ENCODE measurements at places on chromosomes 6 and 20. TPM values are rescaled to one million over a fixed set of nuclear protein-coding genes. Genes with fewer than 3 reads are reported as not detected.

The PSORS1C2 gene
- polyA plus RNA-seq, result 0.14 TPM

GRCh38 chr20:49813305-49813974 is 812 bp downstream of the SLC9A8 start:
- DNase-seq, result no peak

DNA sequence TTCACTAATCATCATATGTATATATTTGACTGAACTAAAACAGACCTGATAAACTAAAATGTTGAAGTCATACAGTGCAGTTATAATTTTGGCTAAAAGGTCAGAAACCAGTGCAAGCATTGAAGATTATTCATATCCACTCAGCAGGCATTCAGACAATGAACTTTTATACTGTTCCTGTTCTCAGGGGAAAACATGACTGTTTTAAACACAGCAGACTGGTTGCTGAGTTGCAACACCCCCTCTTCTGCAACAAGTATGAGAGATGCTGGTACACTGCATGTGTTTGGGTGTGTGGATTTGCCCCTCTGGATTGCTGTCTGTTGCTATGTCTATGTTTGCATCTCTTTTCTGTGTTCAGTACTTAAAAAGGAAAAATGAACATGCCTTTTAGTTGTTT is 206.8 kb downstream of the EYA4 start:
- no peak for DNase-seq

DNA sequence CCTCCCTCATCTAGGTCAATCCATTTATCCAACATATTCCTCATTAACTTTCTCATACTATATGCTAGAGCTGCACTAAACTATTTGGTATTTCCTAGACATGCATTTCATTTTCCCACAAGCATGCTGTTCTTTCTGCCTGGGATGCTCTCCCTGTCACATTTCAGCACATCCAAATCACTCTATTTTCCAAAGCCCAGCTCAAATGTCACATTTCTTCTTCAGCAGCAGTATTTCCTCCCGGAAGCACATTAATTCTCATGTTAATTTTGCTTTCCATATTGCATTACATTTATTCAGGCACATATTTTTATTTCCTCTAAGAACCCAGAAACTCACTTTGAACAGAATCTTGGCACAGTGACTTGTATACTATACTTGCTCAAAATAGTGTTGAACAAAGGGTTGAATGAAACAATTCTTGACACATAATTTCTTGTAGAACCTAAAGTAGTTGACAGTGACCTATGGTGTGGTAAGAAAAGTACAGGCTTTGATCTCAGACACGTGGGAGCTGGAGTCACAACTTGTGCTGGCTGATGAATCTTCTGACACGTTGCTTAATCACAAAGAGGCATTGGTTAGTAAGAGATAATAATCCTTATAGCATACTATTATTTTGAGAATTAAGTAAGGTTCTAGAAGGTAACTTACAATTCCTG is 30.8 kb upstream of the CD2AP start:
- DNase-seq, result no peak

DNA sequence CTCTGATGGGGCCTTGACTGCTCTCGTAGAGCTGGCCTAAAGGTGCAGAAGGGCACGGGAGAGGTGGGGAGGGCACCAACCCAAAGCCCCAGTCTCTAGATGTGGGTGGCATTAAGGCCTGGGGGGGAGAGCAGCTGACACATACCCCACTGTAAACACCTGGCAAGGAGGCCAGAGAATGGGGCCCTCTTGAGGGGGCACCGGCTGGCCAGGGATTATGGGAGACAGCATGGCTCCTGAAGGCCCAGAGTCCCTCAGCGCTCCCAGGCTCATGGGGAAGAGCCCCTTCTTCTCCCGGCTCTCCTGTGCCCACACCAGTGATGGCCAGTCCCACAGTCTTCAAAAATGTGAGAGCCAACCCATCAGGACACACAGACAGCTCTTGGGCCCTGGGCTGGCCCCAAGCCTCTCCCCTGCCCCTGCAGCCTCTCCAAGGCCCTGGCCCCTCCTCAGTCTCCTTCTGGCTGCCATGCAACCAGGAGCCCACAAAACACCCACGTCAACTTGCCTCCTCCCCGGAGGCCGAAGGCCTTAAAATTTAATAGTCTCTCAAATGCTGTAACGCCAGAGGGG is 58.2 kb upstream of the FOXP4 start:
- no peak for DNase-seq

The TEAD3 gene
- 54.5 TPM for polyA plus RNA-seq

GRCh38 chr20:63442100-63442493 is 30.4 kb downstream of the KCNQ2 start:
- no peak for DNase-seq
